ENCODE measurements at places on chromosomes 7 and 10.

DNA sequence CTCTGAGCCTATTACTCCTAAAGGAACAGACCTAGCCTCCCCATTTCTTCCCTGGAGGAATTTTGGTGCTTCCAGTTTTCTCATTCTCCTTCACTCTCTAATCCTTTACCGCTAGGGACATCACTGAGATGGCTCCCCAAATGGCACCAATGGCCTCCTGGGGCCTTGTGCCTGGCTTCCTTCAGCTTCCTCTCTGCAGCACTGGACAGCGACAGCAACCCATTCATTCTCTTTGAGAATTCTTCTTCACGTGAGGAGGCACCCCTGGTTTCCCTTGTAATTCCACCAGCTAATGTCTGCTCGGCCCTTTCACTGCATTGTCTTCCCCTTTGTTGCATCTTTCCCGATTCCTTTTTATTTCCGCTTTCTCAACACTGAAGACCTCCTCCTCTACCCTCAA lies 24.6 kb upstream of the KDM7A start:
- DNase-seq = no peak

DNA sequence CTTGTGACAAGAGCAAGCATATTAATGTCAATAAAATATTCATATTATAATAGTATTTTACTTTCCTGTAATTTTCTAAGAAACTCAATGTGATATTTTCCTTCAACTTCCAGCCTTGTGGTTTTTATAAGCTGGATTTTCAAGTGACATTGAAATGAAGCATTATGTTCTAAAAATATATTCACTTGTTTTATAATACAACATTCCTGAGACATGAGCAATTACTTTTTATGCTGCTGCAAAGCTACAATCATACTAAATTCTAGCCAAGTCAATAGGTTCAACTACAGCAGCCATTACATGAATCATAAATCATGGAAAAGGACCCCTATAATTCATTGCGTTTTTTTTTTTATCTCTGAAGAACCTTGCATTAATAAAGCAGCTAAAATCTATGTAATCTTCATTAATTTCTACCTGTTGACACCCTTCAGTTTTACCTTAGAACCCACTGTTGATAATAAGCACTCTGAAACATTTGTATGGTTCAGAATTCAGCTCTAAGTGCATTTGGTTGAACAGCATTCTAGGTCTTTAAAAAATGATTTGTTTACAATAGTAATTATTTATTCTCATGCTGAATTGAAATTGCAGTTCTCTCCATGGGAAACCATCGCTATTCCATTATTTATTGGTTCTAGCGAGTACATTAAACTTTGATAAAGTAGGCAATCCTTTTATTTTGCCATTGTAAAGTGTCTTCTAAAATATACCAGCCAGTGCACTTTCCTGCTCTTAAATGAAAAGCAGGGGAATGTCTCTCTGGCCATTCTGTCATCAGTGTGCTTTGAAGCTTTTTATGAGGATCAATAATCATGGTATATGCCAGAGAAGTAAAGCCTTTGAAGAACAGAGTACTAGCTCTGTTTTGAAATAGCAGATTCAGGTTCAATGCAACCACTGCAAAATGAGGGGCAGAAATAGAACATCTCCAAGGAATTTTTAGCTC lies 132.6 kb downstream of the GNAT3 start:
- DNase-seq = no peak

DNA sequence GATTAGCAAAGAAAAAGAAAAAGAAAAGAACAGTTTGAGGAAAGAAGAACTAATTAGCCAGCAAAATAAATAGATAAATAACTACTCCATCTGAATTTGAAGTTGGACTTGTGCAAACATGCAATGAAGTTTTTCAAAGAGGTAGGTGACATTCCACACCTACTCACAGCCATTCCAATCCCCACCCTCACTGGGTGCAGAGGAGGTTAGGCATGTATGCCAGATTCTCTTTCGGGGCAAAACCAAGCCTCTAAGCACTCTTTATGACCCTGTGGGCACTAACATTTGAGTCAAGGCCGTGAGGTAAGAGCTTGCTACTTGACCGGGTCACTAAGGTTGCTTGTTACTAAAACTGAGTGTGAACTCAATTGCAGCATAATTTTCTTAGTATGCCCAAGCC lies 108.4 kb upstream of the SEMA3A start:
- DNase-seq = no peak

DNA sequence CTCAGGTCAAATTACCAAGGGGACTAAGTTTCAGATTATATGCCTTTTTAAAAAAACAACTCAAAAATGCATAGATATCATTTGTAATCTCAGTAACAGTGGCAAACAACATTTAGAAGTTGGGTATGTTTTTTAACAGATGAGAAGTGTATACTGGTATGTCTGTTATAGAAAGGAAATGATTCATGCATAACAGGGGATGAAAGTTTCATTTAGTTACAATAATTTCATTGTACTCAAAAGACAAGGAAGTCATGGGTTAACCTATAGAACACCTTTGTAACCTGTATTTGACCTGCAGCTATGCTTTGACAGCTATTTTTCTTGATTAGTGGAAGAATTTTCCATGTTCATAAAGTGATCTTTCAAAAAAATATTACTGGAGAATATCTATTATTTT lies 35.4 kb upstream of the FAM133B start:
- no peak for DNase-seq

GRCh38 chr7:24966802-24967201 lies 13.2 kb downstream of the OSBPL3 start:
- DNase-seq = no peak

GRCh38 chr7:269721-270120 lies 20.2 kb upstream of the FOXL3 start:
- DNase-seq = no peak

DNA sequence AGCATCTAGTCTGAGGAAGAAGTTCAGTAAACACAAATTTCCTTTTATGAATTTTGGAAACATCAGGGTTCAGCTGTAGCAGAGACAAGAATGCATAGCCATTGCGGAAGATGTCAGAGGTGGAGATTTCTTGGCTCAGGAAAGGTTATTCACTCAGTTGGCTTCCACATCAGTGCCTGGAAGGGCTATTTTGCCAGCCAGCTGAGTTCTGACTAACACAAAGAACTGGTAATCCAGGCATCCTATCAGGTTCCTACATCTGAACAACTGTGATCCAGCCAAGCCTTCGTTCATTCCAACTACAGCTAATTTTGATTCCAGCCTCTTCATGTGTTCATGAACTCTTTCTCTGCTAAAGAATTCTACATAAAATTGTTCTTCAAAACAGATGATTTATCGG lies 965.6 kb downstream of the XPNPEP1 start:
- no peak for DNase-seq

DNA sequence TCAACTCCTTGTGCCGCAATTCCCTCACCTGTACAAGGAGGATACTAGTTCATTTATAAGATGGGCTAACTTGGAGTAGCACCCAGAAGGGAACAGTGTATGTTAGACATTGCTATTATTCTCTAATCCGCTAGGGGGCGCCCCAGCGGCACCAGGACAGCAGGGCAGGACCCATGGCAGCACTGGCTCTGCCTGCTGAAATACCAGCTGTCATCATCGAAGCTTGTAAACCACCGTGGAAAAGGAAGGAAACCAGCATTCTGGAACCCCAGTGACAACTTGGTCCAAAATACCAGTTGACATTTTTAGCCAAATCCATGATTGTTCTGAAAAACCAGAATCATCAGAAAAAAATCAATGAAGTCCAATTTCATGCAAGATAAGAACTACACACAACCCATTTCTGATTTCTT lies 134.4 kb downstream of the ITGA8 start:
- DNase-seq = peak; percentile 58

GRCh38 chr7:158191671-158192070 lies 396.0 kb downstream of the PTPRN2 start:
- no peak for DNase-seq

- DNase-seq = no peak
Observed at GRCh38 chr10:113947184-113948041, 93.0 kb downstream of the NHLRC2 start.

DNA sequence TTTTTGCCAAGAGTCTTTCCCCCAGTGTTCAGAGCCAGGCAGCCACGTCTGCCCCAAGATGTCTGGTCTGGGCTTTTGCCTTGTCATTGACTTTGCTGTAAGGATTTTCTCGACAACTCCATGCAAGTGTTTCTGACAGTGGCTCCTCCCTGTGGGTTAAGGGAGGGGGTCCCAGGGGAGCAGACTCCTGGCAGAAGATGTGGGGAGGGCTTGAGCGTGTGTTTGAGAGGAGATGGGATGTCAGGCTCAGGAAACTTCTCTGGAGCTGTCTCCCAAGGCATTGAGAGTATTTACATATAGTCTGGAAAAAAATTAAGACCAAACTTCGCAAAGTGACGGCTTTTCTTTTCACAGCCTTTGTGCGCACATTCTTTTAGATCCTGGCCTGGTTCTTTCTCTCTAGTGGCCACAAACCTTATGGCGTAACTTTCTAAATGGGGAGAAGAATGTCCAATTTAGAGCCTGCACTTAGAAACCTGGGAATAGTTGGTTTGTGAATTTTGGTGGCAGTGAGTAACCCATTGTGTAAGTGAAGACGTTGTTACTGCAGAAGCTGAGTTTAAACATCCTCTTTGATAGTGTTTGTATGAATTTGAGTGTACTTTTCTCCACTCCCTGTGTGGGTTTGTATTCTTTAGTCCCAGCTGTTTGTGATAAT lies 201.5 kb downstream of the LRMDA start:
- no peak for DNase-seq

- peak; percentile 73 for DNase-seq
Observed at GRCh38 chr10:77837248-77837924, 89.2 kb downstream of the DLG5 start.

GRCh38 chr10:5619362-5620211 lies 46.8 kb downstream of the ASB13 start:
- DNase-seq = no peak

DNA sequence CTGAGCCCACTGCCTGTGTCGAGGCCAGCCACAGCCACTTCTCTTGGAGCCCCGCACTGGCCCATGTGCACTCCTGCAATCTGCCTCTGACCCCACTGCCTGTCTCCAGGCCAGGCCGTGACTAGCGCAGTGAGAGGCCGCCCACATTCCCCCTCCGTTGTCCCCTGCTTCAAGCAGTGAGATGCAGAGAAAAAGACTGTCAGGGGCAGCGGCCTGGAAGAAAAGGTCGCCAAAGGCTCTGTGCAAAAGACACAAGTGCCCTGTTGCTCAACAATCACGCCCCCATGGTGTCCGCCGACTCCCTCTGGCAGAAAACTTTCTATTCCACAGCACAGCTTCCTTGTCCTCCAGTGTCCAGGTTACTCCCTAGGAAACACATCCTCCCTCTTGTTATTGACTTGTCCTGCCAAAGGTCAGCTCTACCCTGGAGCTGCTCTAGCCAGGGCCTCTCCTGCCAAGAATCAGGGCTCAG lies 9.9 kb downstream of the FAM131B start:
- DNase-seq = no peak

DNA sequence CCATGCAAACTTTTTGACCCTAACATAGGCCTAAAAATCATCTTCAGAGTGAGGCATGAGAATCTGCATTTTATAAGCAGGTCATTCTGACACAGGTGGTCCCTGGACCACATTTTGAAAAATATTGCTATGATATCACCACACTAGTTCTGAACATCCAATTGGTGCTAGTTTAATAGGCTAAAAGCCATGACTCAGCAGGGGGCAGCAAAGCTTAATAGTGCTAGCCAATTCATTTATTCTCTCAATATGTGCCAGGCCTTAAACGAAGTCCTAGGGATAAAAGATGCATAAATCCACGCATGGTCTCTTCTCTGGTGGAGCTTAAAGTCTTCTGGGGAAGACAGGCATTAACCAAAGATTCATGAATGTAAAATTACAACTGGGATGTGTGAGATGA lies 10.2 kb upstream of the SLC25A28 start:
- peak; percentile 46 for DNase-seq

GRCh38 chr7:867001-867405 lies 9.4 kb upstream of the GET4 start:
- DNase-seq = no peak

- no peak for DNase-seq
Observed at GRCh38 chr7:89401099-89401498, 605.6 kb upstream of the TEX47 start.
